ENCODE measurements at places on chromosomes 1 and 21.

DNA sequence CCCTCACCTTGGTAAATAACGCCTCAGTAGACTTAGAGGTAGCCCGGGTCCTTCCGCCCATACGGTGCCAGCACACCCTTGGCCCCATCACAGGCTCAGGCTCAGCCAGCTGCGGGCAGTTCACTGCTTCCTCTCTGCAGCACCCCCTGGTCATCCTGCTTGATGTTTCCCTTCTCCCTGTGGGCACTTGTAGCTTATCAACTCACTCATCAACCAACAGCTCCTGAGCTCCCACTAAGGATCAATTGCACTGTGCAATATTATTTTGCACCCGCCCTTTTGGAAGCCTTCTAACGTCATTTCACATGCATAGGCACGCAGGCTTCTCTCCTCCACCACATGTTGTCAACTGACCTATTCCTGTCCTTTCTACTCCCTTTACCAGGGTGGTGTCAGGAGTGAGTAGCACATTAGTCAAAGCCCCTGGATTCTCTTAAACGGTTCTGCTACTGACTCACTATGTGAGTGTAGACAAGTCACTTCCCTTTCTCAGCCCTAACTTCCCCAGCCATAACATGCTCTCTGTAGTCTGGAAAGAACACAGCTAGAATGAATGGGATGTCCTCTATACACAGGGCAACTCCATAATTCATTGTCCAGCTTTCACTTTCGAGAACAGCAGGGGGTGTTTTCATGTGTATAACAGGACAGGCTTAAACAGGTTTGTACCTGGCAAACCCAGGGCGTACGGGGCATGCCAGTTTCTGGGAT is 47.1 kb upstream of the IRF2BP2 start:
- peak; percentile 96 for DNase-seq

GRCh38 chr1:61724506-61724812 is 482 bp downstream of the TM2D1 start:
- no peak for DNase-seq

GRCh38 chr1:219798283-219799030 is 129.9 kb downstream of the SLC30A10 start:
- DNase-seq: peak; percentile 18

- DNase-seq: no peak
Observed at GRCh38 chr1:172351754-172352161, 68.7 kb upstream of the C1orf105 start.

DNA sequence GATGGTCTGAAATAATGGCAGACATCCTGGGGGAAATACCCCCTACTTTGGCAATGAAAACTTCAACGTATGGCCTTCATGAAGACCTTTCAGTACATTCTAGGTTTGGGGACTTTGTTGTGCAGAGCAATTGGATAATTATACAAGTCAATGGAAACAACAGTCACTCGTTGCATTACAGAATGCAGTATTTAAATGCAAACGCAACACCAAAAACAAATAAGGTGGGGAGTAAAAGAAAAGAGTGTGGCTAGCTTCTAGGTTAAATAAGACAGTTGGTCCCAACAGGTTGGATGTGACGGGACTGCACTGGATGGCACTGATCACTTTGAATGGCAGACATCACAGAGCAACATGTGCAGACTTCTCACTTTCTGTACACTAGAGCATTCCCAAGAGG is 358.3 kb upstream of the GREM2 start:
- no peak for DNase-seq

- no peak for DNase-seq
Observed at GRCh38 chr1:50521703-50522102, 98.5 kb upstream of the DMRTA2 start.

- no peak for DNase-seq
Observed at GRCh38 chr1:43949678-43950077, 2.9 kb downstream of the IPO13 start.

- no peak for DNase-seq
Observed at GRCh38 chr1:180966312-180966711, 53.6 kb downstream of the KIAA1614 start.

GRCh38 chr1:211825980-211826379 is 4.6 kb downstream of the LPGAT1 start:
- DNase-seq: peak; percentile 44

DNA sequence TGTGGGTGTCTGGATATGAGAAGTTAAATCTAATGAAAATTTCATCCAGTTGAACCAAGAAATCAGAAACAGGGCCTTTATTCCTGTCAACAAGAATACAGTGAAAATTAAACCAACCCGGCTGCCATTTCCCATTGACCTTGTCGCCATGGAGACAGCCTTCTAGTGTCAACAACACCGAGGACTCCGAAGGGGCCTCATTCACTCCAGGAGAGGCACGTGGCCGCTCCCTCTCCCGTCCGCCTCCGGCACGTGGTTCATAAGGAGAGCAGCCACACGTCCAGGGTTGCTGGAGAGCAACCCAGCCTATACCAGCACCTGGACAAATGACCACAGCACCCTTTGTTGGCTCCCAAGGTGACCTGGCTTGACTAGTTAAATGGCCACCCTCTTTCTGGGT is 120.3 kb upstream of the VAMP3 start:
- no peak for DNase-seq

- DNase-seq: no peak
Observed at GRCh38 chr1:28885977-28886730, 28.2 kb upstream of the EPB41 start.

DNA sequence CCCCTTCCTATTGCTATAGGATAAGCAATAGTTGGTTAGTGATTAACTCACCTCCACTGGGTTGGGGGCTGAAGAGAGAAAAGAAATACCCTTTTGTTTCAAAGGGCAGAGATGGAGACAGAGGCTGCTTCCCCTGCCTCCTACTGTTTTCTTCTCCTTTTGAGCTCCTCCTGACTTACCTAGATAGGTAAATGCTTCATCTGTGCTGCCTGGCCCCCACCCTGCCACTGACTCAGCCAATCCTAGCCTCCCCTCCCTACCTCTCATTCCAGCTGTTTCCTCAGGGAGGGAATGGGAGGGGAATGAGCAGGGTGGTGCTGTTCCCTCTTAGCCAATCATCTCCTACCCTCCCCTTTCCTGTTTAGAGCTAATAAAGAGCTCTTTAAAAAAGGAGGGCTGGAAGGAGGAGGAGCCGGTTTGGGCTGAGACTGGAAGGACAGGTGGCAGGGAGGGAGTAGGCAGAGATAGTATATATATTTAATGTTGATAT is at the start of gene C1orf116:
Gene C1orf116, minus strand, starts transcription at position 229 of the 490 bp plus-strand sequence. CDS start 5,158 bp downstream, outside the sequence.
- no peak for DNase-seq

DNA sequence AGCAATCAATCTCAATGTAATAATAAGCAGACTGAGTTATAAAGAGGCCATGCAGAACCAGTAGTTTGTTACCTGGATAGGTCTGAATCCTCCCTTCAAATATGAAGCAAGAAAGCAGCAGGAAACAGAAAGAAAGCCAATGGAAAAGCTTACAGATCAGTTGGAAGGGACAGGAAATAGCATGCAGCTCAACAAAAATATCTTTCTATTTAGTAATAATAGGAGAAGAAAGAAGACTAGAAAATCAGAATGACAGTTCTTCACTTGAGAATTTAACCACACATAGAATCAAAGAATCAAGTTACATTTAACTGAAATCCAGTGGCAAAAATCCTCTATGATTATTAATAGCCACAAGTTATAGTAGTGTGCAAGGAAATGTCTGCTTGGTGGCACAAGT is 194.4 kb downstream of the EIF4G3 start:
- no peak for DNase-seq

- no peak for DNase-seq
Observed at GRCh38 chr1:243842161-243842560, 7.9 kb downstream of the AKT3 start.
